ENCODE measurements at places on chromosomes 12 and 14.

GRCh38 chr12:53499266-53500141, at the start of gene MAP3K12:
TSS of gene MAP3K12 (minus strand) at chr12:53499458. CDS start at chr12:53487391, 12,067 bp downstream.
- DNase-seq = no peak

- DNase-seq = no peak
Observed at GRCh38 chr12:102816816-102817434, 100.1 kb downstream of the PAH start.

- DNase-seq = no peak
Observed at GRCh38 chr12:120798696-120799095, 73.1 kb downstream of the ACADS start.

DNA sequence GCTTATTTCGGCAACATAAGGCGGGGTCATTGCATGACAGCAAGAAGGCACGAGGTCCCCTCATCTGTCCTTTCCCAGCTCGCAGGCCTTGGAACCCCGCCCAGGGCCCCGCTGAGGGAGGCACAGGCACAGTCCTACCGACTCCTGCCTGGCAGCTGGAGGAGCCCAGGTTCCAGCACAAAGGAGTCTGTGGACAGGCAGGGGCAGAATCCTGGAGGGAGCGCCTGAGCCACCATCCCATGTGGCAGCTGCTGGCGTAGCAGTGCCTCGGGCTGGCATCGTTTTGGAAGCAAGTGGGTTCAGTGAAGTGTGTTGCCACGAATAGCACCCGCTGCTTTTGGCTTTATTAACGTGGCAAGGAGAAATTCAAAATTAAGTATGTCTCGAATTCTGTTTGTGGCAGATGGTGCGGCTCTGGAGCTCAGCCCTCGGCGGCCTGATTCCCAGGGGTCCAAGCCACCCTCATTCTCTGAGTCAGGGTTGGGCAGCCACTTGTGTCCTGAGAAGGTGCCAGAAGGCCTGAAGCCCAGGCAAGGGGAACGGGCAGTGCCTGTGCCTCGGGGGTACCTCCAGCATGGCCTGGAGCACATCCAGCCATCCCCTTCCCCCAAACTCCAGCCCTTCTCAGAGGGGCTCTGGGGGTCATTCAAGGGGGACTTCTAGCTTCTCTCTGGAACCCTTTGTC, 35.9 kb downstream of the SLC8B1 start:
- no peak for DNase-seq

DNA sequence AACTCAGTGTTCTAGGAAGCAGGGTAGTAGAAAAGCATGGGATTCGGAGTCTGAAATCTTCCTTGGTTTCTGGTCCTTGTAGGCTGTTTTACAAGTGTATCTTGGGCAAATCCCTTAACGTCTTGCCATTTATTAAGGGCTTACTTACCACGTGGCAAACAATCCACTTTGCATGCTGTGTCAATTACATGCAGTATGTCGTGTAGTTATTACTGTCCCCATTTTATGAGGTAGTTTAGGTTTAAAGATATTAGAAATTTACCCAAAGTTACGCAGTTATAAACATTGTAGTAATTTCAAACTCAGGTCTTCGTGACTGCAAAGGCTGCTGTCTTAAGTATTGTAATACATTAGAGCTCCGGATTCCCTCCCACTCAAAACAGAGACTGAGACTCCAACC, 1.5 kb upstream of the NOVA1 start:
- DNase-seq = no peak
